ENCODE measurements at places on chromosomes 13 and 19.

DNA sequence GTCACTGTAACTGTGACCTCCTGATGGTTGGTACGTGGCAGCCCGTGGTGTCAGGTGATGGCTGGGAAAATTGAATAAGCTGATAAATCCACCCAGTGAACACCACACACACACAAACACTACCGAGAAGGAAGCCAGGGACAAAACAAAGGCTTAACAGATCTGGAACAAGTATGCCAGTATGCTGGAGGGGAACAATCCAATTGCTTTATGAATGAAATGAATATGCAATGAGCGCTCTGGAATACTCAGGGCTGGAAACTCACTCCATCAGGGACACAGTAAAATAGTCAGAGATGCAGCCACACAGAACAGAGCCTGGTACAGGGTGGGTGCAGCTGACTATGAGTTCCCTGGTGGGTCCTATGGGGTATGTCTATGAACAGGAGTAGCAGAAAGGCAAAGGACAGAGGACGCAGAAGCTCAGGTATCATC is 16.7 kb downstream of the TMTC4 start:
- peaks cover 18% of the 10 kb centered on the region for H3K4me1 ChIP-seq
- H3K36me3 ChIP-seq, result peaks cover 29% of the 10 kb centered on the region
- no peak overlapping the region for H3K4me3 ChIP-seq
- DNase-seq, result no peak

DNA sequence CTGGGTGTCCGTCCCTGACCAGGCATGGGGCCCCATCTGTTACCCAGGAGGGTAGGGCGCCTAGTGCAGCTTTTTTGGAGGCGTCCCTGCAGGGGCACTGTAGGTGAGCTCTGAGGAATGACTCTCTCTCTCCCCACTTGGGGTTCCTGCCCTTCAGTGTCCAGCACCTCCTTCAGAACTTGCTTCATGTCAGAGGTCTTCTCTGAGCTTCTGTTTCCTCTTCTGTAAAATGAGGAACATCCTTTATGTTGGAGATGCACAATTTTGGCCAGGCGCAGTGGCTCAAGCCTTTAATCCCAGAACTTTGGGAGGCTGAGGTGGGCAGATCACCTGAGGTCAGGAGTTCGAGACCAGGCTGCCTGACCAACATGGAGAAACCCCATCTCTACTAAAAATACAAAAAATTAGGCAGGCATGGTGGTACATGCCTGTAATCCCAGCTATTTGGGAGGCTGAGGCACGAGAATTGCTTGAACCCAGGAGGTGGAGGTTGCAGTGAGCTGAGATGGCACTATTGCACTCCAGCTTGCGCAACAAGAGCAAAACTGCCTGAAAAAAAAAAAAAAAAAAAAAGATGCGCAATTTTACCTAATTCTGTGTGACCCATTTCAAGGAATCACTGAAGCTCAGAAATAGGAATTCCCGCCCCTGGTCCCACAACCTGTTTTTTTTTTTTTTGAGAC is 15.2 kb upstream of the PIK3R2 start:
- H3K27ac ChIP-seq, result no peak overlapping the region
- H3K36me3 ChIP-seq, result peaks cover 19% of the 10 kb centered on the region
- no peak for DNase-seq
- no peaks in the 10 kb centered on the region for H3K4me1 ChIP-seq
- H3K4me3 ChIP-seq, result no peak overlapping the region

- H3K4me3 ChIP-seq, result no peak overlapping the region
- H3K4me1 ChIP-seq, result no peaks in the 10 kb centered on the region
- DNase-seq, result no peak
- H3K36me3 ChIP-seq, result no peaks in the 10 kb centered on the region
Observed at GRCh38 chr19:31145007-31145406, 204.2 kb downstream of the TSHZ3 start.

DNA sequence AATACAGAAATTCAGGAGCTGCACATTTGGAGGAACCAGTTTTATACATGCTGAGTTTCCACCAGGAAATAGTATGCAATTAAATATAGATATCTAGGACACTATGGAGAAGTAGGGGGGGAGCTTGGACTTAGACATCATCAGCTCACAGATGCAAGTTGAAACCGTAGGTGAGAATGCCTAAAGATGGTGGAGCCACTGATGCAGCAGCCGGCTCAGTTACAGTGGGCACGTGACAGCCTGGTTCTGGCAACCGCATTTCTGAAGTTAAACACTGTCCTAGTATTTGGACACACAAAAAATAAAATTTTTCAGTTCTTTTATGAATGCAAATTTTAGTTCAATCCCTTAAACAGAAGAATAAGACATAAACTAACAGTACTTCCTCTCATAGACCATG is 91.5 kb upstream of the FRY start:
- H3K4me1 ChIP-seq, result no peaks in the 10 kb centered on the region
- H3K4me3 ChIP-seq, result no peak overlapping the region
- H3K27ac ChIP-seq, result no peak overlapping the region

DNA sequence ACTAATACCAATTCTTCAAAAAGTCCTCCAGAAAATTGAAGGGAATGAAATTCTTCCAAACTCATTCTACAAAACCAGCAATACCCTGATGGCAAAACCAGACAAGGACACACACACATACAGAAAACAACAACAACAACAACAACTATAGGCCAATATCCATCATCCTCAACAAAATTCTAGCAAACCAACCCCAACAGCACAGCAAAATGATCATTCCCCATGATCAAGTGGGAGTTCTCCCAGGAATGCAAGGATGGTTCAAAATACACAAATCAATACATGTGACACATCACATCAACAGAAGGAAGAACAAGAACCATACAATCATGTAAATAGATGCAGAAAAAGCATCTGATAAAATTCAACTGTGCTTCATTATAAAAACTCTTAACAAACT is 18.7 kb upstream of the ZNF181 start:
- H3K4me3 ChIP-seq, result no peak overlapping the region
- H3K36me3 ChIP-seq, result peaks cover 7% of the 10 kb centered on the region

GRCh38 chr13:113602291-113602988 is 17.9 kb downstream of the TFDP1 start:
- peaks cover 18% of the 10 kb centered on the region for H3K4me1 ChIP-seq
- DNase-seq, result no peak
- H3K36me3 ChIP-seq, result peaks cover 21% of the 10 kb centered on the region
- H3K27ac ChIP-seq, result no peak overlapping the region

DNA sequence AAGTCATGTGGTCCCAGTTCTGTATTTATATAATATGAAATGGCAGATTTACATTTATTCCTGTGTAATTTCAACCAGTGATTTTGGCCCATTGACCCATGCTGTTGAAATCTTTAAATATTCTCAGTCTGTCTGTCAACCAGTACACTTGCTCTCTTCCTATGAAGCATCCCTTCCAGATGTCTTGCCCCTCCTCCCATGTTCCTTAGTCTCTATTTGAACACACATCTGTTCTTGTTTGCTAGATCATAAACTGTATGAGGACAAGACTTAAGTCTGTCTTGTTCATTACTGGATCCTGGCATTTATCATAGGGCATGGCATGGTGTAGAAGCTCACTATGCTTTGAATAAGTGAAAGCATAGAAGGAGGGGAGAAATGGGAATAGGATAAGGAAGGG is 34.9 kb downstream of the STARD13 start:
- no peaks in the 10 kb centered on the region for H3K4me1 ChIP-seq
- no peak overlapping the region for H3K4me3 ChIP-seq
- no peak for DNase-seq
- no peaks in the 10 kb centered on the region for H3K36me3 ChIP-seq
- H3K27me3 ChIP-seq, result peaks cover 1% of the 10 kb centered on the region

GRCh38 chr13:112066624-112067004 is 335 bp upstream of the SOX1 start:
- H3K4me3 ChIP-seq, result no peak overlapping the region
- DNase-seq, result peak; percentile 68
- peaks cover 61% of the 10 kb centered on the region for H3K27me3 ChIP-seq
- H3K4me1 ChIP-seq, result peaks cover 9% of the 10 kb centered on the region
- peaks cover 12% of the 10 kb centered on the region for H3K36me3 ChIP-seq

DNA sequence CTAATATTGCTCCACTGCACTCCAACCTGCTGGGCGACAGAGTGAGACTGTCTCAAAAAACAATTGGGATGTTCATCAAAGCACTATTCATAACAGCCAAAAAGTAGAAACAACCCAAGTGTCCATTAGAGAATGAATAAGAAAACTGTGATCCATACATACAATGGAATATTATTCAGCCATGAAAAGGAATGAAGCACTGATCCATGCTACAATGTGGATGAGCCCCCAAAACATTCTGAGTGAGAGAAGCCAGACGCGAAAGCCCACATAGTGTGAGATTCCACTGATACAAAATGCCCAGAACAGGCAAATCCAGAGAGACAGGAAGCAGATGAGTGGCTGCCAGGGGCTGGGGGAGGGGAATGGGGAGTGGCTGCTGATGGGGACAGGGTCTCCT is 16.0 kb downstream of the KLF2 start:
- H3K27ac ChIP-seq, result no peak overlapping the region
- no peak for DNase-seq
- peaks cover 2% of the 10 kb centered on the region for H3K27me3 ChIP-seq

- H3K36me3 ChIP-seq, result peaks cover 48% of the 10 kb centered on the region
- no peak overlapping the region for H3K27ac ChIP-seq
- H3K4me3 ChIP-seq, result no peak overlapping the region
- no peaks in the 10 kb centered on the region for H3K27me3 ChIP-seq
- no peak for DNase-seq
Observed at GRCh38 chr19:58284199-58284598, 5.4 kb downstream of the ZNF8 start.

GRCh38 chr19:34925278-34925855 is 1.3 kb upstream of the ZNF30 start:
- peaks cover 8% of the 10 kb centered on the region for H3K4me1 ChIP-seq
- no peak overlapping the region for H3K27ac ChIP-seq
- no peak for DNase-seq
